ENCODE measurements at places on chromosomes 4 and X.

DNA sequence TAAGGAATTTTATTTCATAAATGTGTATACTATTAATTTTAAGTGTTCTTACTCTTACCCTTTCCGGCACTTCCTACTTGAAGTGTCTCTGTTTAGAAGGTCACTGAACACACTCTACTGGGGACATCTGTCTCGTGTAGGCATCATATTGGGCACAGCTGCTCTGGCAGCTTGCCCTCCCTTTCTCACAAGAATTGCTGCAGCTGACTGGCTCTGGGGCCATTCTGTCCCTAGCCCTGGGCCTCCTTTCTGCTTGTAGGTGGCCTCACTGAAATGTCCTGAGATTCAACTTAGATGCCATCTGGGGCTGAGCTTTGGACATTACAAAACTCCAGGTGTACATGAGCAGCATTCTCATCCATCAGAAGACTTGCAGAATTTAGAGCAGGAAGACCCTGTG, 49.6 kb downstream of the SMAD1 start:
- DNase-seq = no peak

DNA sequence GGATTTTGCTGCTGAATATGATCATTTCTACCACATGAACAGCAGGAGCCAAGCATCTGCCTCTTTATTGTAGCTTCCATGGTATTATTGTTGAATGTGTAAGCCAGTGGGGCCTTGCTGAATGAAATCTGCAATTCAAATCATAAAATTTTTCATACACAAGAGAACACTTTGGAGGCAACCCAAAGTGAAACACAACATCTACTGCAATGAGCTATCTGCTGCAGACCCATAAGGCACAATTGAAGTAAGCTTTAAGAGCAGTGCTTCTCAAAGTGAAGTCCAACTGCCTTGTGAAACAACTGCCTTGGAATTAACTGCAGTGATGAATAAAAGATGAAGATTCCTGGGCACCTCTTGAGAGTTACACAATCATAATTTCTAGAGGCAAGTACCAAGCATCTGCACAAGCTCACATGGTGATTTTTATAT, 626.3 kb upstream of the INTU start:
- DNase-seq = no peak

DNA sequence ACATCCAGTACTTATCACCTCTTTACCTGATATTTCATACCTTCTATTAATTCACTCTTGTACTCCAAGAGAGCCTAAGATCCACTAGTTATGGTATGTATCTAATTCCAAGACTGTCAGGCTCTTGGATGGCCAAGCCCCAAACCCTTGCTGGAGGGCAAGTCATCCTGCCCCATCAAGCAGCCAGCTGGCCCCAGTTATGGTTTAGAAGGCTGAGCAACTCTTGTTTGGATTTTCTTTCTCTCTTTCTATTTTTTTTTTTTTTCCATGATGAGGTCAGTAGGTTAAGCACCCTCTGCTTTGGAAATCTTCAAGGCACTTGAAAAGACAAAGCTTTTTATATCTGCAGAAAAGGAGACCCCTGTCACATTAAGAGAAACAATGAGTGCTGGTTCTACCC, 10.9 kb upstream of the FGF16 start:
- no peak for DNase-seq

GRCh38 chr4:96744676-96745075, 904.8 kb downstream of the PDHA2 start:
- DNase-seq = no peak

DNA sequence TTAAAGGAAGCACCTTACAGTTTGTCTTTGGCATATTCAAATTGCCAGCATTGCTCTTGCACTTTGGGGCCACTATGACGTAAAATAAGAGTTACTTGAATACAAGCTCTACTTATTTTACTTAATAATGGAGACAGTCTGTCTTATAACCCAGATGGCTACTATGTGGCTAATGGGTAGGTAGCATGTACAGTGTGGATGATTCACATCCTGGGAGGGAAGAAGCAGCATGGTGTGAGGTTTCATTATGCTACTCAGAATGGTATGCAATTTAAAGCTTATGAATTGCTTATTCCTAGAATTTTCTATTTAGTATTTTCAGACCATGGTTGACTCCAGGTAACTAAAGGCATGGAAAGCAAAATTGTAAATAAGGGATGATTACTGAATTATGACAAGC, 761.8 kb upstream of the ATOH1 start:
- DNase-seq = no peak

GRCh38 chr4:57254754-57255153, 144.6 kb upstream of the IGFBP7 start:
- DNase-seq = no peak
